ENCODE measurements at places on chromosomes 16 and 17.

- no peak for DNase-seq
Measured at GRCh38 chr16:9107025-9107970, 15.9 kb downstream of the HAPSTR1 start.

GRCh38 chr17:28967221-28968135, 16.2 kb upstream of the PHF12 start:
- no peak for DNase-seq

GRCh38 chr17:68383443-68384321, 73.6 kb downstream of the WIPI1 start:
- DNase-seq: no peak

GRCh38 chr17:59427996-59428395, 96.5 kb downstream of the YPEL2 start:
- DNase-seq: no peak

DNA sequence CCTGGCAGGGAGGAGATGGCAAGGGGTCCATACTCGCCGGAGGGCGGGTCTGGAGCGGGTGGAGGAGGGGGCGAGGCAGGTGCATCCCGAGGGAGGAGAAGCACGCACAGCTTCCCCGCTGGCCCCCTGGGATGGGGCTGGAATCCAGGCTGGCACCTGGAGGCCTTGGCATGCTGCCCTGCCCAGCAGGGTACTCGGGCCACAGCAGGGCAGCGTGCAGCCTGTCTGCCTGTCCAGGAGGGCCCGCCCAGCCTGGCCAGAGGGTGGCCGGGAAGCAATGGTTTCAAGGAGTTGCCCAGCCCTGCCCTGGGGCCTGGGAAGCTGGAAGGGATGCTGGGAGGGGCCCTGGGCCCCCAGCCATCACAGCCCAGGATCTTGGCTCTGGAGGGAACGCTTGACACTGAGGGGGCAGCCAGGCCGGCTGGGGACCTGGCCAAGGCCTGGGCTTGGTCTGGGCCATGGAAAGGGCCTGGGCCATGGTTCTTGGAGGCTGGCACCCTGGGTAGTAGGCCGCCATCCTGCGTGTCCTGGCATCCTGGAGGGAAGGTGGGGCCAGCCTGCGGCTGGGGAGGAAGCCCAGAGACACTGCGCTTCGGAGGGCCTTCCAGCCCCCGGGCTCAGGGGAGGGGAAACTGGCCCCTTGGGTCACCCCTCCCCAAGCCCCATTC, 1.1 kb downstream of the GLIS2 start:
- DNase-seq: no peak

- no peak for DNase-seq
Measured at GRCh38 chr17:38749223-38750043, 1.3 kb upstream of the PCGF2 start.

GRCh38 chr17:79294459-79295071, 219.9 kb downstream of the ENGASE start:
- DNase-seq: peak; percentile 27

DNA sequence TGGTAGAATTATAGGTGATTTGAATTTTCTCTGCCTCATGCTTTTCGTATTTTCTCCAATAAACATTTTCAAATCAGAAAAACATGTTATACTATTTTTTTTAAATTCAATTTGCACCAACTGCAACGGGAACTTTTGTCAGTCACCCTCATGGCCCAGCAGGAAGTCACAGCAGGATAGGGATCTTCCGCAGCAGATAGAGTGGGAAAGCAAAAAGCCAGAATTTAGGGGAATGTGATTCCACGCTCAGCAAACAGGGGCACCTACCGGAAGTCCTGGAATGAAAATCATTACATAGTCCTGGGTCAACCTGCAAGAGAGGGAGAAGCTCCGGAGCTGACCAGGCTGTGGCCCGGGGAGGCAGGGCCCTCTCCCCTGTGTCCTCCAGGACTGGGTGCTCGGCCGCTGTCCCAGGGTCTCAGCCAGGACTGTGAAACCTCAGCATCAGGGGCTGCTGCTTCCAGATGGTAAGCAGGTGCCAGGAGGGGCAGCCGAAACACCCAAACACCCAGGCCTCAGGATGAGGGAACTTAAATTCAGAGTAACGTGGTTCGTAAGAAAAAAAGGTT, 3.9 kb downstream of the SLC47A2 start:
- DNase-seq: no peak

DNA sequence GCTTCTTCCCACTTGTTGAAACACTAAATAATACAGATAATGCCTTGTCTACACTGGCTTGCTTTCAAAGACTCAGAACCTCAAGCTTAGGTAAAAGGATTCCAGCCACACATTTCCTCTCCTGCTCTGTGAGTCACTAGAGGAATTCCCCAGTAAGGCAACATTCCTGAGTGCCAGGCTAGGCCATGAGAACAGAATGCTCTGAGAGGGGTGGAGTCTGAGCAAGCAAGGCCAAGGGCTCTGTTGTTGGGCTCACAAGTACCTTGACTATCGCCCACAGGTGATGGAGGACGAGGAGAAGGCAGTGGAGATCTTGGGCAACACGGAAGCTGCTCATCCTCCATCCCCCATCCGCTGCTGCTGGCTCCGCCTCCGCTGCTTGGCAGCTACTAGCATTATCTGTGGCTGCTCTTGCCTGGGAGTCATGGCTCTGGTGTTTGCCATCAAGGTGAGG, 6.7 kb upstream of the PHKG2 start:
- DNase-seq: no peak

GRCh38 chr16:53413864-53414263, 20.4 kb upstream of the RBL2 start:
- no peak for DNase-seq

DNA sequence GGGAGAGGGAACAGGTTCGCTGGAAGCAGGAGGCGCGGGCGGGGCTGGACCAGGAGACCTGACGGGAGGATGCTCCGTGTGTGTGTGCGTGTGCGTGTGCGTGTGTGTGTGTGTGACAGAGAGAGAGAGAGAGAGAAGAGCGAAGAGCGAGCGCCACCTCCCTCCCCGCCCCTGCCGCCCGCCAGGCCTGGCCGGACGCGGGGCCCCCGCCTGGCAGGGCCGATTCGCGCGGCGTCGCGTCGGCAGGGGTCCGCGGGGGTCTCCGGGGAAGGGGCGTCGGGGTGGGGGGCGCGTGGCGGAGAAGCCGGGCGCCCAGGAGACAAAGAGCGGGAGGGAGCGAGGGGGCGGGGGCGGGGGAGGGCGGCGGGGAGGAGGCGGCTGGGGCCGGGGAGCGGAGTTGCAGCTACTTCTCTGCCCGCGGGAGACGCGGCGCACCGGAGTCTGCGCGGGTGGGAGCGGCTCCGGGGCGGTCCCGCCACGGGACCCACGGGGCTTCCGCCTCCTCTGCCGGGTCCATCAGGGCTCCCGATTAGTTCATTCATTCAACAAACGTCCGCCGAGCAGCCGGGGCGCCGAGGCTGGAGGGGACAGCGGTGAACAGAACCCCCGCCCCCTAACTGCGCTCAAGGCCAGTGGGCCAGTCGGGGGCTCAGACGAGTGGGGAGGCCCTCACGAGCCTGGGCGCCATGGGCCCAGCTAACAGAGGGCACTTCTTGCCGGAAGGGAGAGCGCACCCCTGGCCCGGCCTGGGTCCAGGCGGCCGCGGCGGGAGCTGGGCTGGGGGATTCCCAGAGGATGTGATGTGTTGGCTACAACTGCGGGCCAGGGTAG, at the start of gene SAMD14:
TSS of gene SAMD14 (minus strand) at position 433 of the 831 bp plus-strand sequence. CDS start 5,201 bp downstream, outside the sequence.
- DNase-seq: peak; percentile 55

- no peak for DNase-seq
Measured at GRCh38 chr17:17102176-17102575, 59.9 kb downstream of the MPRIP start.

GRCh38 chr16:88284626-88285513, 97.9 kb upstream of the ZNF469 start:
- no peak for DNase-seq

GRCh38 chr17:68102318-68102758, 66.8 kb downstream of the KPNA2 start:
- no peak for DNase-seq

GRCh38 chr17:64231567-64232141, 31.4 kb downstream of the TEX2 start:
- no peak for DNase-seq

DNA sequence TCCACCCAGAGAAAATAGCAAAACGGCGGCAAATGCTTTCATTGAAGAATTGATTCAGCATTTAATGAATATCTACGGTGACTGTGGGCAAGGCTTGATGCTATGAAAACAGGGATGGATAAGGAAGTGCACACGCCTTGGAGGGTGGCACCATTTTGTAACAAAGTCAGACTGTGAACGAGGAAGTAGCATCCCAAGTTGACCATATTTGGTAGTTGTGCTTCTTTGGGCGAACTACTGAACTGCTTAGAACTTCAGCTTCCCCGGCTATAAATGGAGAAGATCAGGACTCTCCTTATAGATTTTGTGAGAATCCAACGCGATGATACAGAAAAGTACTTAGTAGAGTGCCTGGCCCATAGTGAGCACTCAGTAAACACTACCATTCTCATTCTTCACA, 303.2 kb downstream of the MAF start:
- no peak for DNase-seq

DNA sequence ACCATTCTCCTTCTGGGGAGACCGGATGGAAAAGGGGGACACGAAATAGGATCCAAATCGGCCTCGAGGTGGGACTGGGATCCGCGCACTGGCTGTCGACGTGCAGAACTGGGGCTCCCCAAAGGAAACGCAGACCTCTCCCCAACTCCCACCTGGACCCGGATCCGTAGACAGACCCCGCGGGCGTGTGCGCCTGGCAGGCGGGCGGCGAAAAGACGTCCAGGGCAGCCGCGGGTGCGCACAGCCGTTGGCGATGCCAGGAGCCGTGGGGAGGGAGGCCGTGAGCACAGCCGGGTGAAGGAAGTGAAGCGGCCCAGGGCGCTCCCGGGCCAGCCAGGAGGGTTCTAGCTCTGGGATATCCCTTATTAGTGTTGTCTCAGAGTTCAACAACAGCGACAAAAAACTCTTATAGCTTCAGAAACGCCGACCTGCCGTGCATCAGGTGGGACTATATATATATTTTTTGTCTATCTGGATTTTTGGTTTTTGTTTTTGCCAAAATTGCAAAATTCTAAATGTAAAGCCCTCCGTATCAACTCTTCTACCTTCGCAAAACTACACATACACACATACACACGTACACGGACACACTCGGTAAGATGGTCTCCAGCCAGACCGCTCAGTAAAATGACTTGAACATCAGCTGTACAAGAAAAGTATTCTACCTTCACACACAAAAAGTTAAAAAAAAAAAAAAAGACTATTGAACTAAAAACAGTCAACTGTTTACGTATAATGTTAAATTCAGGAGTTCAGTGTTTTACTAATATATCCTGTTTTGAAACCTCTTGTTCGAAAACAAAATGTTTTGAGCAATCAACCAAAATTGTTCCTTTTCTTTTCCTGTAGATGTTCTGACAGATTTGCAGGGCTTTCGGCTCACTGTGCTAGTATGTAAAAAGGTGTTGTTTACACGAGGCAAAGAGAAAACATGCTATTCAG, 5.2 kb upstream of the AATF start:
- no peak for DNase-seq

- no peak for DNase-seq
Measured at GRCh38 chr17:74011966-74012365, 191.5 kb upstream of the RPL38 start.

DNA sequence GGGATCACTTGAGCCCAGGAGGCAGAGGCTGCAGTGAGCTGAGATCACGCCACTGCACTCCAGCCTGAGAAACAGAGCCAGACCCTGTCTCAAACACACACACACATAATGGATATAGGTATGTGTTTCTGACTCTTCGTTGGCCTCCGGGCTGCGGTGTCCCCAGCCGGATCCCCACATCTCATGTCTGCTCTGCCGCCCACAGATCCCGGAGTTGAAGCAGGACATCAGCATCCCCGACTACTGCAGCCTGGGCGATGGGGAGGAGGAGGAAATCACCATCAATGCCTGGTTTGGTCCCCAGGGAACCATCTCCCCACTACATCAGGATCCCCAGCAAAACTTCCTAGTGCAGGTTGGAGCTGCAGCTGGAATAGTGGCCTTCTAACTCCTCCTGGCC, 15.4 kb downstream of the KDM8 start:
- no peak for DNase-seq

- no peak for DNase-seq
Measured at GRCh38 chr17:27155866-27156265, 138.0 kb upstream of the WSB1 start.

DNA sequence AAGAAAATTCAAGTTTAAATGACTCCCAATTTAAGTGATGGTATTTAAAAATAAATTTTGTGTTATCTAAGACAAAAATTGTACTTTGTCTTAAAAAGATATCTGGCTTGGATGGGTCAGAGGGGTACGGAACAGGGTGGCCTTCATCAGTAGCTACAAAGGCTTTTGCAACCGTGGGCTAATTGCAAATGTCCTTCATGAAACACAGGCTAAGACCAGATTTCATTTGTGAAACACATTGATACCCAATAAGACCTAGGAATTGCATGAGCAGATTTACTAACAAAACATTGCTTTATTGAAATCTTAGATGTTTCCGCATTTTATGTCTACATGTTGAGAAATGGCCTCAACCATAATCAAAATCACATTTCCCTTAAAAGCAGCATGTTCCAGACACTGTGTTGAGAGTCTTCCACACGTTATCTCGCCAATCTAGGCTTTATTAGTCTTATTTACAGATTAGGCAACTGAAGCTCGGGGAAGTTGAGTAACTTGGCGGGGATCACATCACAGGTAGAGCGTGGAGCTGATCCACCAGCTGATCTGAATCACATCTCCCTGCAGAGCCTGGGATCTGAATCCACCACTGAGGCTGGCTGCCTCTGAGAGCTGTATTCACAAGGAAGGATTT, 21.8 kb downstream of the FBXO39 start:
- DNase-seq: no peak

- DNase-seq: no peak
Measured at GRCh38 chr17:44952946-44953475, 5.4 kb upstream of the KIF18B start.

DNA sequence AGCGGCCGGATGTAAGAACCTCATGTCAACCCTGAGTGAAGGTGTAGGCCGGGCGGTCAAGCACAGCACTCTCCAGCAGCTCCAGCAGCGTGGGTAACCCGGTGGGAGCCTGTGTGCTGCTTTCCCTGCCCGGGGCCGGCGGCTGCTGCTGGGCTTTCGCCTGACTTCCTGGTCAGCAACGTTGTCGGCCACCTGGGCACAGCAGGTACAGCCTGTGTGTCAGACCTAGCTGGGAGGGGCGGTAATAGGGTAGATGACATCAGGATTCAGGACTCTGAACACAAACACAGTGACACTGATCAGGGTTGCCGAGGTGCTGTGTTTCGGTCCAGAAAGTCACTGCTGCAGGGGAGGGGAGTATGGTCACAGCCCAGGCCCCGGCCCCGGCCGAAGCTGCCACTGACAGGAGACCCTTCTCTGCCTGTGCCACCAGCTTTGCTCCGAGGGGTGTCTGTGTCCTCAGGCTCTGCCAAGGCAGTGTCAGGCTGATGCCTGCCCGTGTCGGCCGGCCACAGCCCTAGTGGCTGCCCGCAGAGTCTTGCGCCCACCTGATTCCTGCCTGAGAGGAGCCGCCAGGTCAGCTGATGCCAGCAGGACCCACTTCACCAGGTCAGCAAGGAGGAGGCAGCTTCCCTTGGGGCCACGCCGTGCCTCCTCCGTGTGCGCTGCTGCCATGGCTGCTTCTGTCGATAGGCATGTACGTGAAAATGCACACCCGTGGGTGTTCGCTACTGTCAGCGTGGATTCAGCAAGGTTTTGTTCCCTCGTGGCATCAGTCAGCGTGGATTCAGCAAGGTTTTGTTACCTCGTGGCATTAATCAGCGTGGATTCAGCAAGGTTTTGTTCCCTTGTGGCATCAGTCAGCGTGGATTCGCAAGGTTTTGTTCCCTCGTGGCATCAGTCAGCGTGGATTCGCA, 9.2 kb downstream of the RAB40C start:
- no peak for DNase-seq
